CD4-positive, alpha-beta memory T cell (primary cell): ENCODE measurements at places on chromosomes 1 and 21. TPM values are rescaled to one million over a fixed set of nuclear protein-coding genes. Genes with fewer than 3 reads are reported as not detected.

TEX38 gene
- total RNA-seq: not detected

GOLT1A gene
- not detected for total RNA-seq

ITLN2 gene
- not detected for total RNA-seq

CRYBG2 gene
- total RNA-seq: 5.7 TPM

IQGAP3 gene
- total RNA-seq: not detected

AIM2 gene
- total RNA-seq: 7.8 TPM

LIPI gene
- not detected for total RNA-seq

DNA sequence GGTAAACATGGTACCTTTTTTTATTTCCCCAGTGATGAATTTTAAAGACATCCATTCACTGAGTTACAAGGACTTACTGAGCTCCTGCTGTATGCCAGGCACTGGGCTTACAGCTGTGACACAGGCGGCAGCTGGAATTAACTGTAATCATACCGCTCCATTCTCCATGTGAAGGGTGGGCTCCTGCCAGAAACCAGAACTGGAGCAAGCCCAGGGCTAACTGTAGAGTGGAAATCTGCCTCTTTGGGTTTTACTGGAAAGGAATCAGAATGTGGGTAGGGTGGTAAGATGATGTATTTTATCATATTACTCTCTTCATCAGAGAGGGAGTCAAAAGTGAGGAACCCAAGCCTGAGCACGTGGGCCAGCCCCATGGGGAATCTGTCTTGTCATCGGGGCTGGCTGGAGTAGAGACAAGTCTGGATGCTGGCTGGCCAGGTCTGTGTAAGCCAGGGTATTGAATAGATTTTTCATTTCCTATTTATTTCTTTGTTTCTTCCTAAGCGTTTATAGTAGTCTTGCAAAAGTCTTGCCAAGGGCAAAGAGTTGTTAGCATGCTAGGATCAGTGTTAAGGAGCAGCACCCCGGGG, 21.5 kb downstream of the FGGY start:
- no peak for DNase-seq

GRCh38 chr21:36717976-36718375, 19.1 kb downstream of the SIM2 start:
- DNase-seq: no peak

- no peak for DNase-seq
These were observed 41.1 kb upstream of the CSF3R start for GRCh38 chr1:36523850-36524249.

DNA sequence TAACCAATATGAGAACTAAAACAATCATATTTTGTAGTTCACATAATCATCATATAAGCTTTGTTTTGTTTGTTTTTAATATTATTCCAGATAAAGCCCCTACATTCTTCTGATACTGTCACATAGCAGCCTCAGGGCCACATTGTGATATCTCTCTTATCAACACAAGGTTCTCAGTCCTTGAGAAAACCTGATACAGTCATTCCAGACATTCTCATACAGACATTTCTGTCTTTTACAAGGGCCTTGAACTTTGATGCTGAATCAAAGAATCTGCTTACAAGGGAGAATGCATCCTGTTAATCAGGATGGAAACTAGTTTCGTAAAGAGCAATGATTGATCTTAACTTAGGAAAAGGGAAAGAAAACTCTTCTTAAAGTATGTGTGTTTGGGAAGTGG, 12.7 kb upstream of the VCAM1 start:
- DNase-seq: no peak

DNA sequence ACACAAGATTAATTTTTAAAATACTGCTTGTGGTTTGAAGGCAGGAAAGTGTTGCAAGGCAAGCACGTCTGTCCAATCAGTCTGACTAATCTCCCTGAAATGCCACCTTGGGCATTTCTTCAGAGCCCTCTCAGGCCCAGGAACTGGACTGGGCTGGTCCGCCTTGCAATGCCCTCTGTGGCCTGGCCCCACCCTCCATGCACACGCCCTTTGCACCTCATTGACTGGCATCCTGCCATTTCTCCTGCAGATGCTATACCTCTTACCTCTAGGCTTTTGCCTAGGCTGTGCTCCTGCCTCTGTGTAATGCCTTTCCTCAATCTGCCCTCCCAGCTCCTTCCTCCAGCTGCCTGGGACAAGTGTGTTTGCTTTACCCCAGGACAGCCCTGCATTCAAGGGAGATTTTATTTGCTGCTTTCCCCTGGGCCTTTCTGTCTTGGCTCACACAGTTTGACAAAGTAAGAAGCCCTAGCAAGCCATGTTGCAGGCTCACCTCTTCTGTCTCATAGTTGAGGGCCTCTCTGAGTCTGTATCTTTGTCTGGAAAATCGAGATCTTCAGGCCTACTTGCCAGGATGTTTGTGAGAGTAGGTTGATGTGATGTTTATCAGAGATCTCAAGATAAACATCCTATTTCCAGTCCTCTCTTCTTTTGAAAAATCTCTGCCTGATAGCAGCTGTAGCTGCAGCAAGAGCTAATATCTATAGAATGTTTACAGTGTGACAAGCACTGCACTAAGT, 149.2 kb upstream of the JUN start:
- DNase-seq: no peak

GRCh38 chr1:148293651-148294050, 141.6 kb upstream of the NBPF11 start:
- no peak for DNase-seq

GRCh38 chr1:2823921-2824610, 22.6 kb upstream of the TTC34 start:
- DNase-seq: no peak

DNA sequence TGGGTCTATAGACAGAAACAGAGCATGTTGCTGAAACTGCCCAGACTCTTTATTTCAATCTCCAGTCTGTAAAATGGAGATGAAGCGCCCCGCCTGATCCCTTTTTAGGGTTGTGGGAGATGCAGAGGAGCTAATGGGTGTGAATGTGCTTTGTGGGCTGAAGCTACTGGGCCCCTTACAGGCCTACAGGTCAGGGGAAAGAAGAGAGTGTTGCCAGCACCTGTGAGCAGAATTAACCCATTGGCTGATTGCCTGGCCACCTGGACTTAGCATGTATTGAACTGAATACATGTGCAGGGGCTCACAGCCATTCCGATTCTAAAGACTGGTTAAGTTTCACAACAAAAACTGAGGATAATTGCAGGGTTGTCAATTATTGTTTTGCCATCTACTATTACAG, 13.9 kb upstream of the ATF3 start:
- DNase-seq: no peak

- no peak for DNase-seq
These were observed 1527.3 kb upstream of the TPTE start for GRCh38 chr21:8993943-8994639.

DNA sequence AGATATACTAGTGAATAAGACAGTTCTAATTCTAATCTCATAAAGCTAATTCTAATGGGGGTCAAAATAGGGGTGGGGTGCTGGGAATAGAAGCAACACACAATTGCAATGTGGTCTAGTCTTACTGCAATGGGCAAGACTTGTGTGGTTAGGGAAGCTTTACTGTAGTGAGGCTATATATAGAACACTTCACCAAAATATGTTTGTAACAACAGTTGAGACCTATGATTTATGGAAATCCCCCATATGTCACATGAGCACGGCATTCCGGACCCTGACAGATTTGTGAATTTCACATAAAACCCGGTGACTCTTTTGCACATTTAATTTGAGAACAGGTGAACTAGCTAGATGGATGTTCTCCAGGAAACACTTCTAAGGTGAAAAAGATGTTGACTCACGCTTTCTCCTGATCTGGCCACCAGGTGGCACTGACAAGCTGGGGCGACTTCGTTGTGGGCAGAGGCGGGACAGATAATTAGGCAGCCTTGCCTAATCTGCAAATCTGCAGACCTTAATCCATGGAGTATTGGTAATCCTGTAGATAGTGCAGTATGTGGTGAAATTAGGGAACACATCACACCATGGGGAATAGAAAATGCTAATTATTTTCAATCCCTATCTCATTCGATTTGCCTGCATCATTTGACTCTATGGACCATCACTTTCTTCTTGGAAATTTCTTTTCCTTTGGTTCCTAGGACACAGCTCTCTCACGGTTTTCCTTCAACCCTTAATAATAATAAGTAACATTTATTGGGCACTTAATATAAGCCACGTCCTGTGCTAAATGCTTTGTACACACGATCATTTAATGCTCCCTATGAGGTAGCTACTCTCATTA, 37.7 kb downstream of the KIAA0040 start:
- peak; percentile 65 for DNase-seq

DNA sequence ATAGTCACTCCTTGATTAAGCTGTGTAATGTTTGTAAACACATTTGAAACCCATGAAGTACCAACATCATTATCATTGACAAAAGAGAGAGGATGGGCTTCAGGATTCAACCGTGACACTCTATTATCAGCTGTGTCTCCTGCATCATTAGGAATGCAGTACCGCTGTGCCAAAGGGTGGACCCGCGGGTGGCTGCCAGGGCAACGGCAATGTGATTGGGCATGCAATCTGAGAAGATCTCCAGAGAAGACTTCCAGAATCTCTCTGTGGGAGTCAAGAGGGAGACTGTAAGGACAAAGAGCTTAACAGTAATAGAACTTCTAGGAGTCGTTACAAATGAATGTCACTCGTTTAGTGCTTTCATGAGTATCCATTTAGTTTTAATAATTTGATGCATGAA, 97.9 kb downstream of the USH2A start:
- no peak for DNase-seq

- no peak for DNase-seq
These were observed 732.4 kb downstream of the MATN1 start for GRCh38 chr1:29991025-29991424.

- no peak for DNase-seq
These were observed 170.3 kb downstream of the RGS7 start for GRCh38 chr1:241186716-241187115.

- DNase-seq: no peak
These were observed 15.4 kb upstream of the SLC5A9 start for GRCh38 chr1:48207131-48207530.

DNA sequence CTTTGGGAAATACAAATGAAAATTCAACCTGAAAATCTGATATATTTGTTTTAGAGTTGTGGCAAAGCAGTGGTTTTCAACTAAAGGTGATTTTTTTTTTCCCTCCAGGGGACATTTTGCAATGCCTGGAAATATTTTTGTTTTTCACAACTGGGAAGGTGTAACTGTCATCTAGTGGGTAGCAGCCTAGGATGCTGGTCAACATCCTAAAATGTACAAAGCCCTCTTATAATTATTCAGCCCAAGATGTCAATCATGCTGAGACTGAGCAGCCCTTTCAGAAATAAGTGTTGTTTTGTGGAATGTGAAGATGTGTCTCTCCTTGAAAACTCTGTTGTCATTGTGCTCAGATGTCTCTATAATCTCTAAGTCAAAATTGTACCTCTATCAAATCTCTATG, 95.2 kb upstream of the NCAM2 start:
- DNase-seq: no peak
